ENCODE measurements at places on chromosomes 1 and 21.
A peak's percentile ranks its signal among the peaks of the same experiment; 100 is the strongest.

- no peak for DNase-seq
These were observed 4.9 kb downstream of the PBX1 start for GRCh38 chr1:164563721-164564360.

DNA sequence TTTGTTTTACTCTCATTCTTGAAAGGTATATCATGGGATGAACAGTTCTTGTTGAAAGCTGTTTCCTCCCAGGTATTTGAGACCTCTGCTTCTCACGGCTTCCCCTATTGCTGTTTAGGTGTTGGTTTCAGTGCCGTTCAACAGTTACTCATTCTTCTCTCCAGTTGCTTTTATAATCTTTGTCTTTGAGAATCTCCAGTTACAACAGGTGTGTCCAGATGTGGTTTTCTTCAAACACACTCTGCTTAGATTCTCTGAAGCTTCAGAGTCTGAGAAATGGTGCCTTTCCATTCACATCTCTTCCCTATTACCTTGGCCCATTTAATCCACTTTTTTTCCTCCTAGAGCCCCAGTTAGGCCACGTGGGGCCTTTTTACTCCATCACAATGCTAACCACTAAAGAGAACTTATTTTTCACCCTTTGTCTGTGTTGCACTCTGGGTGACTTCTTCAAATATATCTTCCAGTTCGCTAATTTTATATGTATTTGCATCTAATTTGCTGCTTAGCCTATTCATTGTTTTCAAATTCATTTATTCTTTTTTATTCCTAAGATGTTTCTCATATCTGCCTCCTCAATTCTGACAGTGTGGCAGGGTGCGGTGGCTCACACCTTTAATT, 46.7 kb upstream of the SLC19A1 start:
- DNase-seq = peak; percentile 2

DNA sequence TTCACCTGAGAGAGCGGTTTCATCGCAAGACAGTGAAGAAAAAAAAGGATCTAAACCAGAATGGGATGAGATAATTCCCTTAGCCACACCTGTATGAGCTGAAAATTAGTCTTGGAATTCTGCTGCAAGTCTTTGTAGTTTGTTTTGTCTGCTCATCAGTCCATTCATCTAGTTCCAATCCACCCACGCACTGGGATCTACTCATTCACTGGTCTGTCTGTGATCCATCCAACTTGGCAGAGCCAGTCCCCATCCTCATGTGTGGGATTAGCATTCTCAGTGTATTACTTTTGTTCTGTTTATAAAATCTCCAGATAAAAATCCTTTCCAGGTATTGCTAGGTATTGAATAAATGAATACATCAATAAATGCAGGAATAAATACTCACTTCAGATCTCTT, 266.5 kb upstream of the USP24 start:
- DNase-seq = no peak

GRCh38 chr1:225410036-225410435, 17.8 kb downstream of the LBR start:
- DNase-seq = no peak

DNA sequence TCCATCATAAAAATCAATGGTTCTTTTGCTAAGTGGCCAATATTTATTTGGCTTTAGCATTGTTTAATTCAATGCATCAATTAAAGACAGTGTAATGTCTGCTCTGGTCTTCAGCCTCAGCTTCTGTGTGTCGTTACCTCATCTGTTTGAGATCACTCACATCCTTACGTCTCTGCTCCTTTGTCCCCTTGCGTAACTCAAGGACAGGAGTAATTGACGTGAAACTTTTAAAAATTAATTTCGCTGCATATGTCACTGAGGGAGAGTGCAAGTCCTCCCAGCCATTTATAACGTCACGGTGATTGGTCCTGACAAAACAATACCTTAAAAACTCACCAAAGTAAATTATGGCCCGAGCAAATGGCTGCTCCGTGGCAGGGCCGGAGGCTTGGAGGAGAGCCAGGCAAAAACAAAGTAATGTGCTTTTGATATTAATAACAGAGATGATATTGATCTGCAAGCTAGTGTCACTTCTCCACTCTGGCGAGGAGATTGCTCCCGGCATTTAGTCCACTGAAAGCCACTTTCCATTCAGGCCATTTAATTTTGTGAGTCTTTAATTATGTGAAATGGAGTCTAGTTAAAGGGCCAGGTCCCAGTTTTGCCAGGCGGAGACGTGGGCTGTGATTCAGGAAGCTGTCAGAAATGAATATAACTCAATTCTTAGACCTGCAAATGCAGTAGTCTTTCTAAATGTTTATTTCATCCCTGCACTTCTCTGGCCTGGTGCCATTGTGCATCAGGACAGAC, 150.9 kb upstream of the POU3F1 start:
- no peak for DNase-seq

DNA sequence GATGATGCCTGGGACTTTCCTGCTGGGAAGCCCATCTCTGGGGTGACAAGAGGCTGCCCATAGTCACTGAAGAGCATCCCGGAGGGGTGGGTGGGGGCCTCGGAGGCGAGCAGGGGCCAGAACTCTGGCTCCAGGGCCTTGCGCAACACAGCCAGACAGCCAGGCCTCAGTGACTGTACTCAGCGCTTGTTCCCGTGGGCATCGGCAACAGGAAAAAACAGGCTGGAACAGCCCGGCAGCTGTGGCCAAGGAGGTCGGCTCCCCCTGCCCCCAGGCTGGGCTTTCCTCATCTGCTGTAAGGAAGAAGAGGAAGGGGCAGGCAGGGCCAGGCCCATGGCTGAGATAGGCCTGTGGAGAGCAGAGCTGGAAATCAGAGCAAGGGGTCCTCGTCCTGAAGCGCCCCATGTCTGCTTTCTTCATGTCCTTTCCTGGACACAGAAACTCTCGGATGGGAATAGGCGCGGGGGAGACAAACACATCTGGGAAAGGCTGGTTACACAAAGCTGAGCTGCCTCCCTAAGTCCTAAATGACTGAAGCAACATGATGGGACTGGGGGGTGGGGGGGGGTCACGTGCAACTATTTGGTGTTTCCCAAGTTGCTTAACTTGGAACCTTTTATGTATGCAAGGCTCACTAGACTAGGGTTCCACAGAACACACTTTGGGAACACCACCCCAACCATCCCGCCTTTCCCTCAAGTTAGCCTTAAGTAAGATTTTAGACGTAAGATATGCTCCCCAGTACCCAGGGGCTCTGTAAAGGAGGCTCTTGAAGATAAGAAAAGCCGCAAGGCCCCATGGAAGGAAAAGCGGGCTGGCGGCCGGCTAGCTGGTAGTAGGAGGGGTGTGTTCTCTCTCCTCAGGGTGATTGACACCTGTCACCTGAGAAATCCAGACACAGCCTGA, 30.7 kb downstream of the HSPG2 start:
- DNase-seq = peak; percentile 92

DNA sequence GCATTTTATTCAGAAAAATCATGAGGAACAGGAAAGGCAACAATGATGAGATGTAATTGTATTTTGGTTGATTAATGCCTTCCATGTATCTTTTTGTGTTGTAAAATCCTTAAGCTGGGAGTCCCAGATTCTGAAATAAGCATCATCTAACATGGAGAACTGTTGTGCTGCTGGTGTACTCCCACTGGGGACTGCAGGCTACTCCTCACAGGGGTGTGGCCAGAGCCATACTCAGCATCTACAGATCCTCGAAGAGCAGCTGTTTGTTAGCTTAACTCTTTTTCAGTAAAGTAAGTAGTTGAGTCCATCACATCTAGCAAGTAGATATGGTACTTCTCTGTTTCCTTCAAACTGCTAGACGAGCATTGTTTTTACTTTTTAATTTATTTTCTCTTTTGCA, 358.0 kb downstream of the BRINP3 start:
- no peak for DNase-seq

DNA sequence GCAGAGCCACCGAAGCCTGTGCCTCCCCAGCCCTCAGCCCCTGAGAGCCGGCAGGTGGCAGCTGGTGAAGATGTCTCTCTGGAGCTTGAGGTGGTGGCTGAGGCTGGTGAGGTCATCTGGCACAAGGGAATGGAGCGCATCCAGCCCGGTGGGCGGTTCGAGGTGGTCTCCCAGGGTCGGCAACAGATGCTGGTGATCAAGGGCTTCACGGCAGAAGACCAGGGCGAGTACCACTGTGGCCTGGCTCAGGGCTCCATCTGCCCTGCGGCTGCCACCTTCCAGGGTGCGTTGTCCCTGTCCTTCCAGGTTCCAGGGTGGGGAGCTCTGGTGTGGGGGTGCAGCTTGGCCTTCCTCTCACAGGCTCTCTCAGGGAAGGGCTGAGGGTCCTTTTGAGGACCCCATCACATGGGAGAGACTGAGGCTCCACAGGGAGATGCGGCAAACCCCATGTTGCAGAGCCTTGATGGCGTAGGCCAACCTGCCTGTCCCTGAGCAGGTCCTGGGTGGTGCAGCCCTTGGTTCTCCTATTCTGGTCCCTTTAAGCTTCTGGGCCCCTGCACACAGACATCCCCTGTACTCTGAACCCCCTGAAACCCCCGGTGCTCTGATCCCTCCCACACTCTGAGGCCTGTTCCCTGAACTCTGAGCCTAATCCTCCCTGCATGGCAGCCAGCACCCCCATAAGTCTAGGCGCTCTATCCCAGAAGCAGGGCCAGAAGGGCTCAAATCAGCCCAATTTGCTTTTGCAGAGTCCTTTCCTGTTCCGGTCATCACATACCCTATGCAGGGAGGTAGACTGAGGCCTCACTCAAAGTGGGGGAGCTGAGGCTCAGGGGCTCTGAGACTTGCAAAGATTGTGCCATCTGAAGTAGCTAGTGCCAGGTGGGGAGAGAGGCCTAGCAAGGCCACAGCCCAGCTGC, 88.5 kb downstream of the TRIM11 start:
- peak; percentile 51 for DNase-seq

- DNase-seq = peak; percentile 78
These were observed 27.2 kb downstream of the XCL1 start for GRCh38 chr1:168603501-168604110.

DNA sequence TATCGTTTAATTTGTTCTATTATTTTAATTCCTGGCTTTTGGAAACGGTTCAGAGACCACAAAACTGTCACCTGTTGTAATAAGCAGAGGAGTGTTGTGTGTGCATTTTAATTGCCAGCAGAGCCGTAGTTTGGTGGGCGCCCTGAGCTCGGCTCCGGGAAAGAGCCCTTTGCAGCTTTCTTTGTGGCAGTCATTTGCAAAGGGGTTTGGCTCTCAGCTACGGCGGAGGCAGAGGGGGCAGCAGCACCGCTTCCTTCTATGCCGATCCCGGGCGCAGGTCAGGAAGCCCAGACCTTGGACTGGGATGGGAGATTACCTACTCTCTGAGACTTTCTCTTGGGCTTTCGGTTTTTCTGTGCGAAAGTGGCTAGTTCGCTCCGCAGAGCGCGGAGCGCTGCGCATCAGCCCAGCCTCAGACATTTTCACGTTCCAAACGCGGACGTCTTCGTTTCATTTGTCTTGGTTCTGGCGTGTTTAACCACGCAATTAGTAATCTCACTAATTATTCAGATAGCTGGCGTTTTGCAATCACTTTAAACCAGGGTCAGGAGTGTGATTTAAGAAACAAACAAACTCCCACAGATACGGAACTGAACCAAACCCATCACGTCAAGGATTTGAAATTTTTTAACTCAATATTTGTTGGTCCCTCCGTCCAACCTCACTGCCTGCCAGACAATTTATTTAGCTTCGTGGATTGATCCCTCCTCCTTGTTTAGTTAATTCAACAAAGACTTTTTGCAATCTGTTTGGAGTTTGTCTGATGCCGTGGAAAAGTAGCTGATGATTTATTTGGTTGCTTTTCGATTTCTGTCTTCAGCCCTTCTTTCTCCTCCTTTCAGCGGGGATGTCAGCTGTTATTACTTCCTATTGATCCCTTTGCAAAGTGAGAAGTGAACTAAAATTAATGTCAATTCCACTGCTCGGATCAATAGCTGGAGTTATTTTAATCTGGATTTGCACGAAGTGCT, 3.9 kb downstream of the RNF220 start:
- DNase-seq = no peak

DNA sequence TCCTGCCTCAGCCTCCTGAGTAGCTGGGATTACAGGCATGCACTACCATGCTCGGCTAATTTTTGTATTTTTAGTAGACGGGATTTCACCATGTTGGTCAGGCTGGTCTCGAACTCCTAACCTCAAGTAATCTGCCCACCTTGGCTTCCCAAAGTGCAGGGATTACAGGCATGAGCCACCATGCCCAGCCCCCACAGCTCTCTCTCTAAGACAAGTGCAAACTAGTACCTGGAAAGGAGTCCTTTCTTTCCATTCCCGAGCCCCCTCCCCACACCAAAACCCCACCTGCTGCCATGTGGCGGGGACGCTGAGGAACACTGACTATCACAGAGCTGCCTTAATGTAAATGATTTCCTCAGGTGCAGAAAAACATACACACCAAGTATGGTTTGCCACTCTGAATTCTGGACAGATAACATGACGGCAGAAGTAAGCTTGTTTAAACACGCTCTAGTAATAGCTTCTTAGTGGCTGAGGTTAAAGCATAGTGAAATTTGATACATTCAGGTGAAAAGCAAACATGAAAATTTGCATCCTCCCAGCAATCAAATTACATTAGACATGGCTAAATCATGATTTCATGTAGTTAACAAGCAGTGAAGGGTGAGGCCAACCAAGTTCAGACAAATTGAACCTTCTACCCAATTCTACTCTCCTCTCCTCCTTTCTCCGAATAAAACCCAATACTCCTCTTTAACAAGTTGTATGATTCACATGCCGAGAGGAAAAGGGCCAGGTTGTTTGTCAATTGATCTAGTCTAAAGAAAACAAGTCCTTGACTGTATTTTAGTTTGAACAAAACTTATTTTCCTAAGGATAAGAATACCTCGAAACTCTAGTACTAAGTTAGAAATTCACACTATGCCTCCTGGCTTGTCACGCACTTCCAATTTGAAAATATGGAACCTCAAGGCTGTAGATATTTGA, 19.8 kb downstream of the ERRFI1 start:
- DNase-seq = no peak

DNA sequence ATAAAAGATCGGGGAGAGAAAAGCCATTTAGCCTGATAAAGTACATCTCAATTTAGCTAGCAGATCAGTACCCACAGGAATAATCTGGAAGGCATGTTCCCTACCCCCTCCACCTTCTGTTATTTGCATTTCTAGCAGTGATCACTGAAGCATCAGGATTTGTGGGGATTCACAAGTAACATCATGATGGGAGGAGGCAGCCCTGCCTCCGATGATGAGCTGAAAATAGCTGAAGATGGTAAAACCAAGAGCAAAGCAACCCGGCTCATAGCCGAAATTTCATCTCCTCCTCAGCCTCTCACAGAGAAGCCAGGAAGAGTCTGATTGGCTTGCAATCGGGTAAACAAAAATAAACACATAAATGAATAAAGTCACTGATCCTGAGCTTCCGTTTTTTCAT, 2.4 kb downstream of the CCSAP start:
- DNase-seq = no peak

Measured in suprapubic skin (tissue), 4 donors.